Activated CD4-positive, alpha-beta T cell treated with anti-CD3 and anti-CD28 coated beads for 48 hours (primary cell): ENCODE measurements at places on chromosomes 1 and 21.

DNA sequence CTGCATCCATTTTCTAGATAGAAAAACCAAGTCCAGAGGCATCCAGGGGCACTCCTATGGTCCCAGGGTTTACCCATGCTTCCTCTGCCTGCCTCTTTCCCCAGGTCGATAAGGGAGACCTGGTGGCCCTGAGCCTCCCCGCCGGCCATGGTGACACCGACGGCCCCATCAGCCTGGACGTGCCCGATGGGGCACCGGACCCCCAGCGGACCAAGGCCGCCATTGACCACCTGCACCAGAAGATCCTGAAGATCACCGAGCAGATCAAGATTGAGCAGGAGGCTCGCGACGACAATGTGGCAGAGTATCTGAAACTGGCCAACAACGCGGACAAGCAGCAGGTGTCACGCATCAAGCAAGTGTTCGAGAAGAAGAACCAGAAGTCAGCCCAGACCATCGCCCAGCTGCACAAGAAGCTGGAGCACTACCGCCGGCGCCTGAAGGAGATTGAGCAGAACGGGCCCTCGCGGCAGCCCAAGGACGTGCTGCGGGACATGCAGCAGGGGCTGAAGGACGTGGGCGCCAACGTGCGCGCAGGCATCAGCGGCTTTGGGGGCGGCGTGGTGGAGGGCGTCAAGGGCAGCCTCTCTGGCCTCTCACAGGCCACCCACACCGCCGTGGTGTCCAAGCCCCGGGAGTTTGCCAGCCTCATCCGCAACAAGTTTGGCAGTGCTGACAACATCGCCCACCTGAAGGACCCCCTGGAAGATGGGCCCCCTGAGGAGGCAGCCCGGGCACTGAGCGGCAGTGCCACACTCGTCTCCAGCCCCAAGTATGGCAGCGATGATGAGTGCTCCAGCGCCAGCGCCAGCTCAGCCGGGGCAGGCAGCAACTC is 41.3 kb downstream of the TMCC2 start:
- no peak for DNase-seq

DNA sequence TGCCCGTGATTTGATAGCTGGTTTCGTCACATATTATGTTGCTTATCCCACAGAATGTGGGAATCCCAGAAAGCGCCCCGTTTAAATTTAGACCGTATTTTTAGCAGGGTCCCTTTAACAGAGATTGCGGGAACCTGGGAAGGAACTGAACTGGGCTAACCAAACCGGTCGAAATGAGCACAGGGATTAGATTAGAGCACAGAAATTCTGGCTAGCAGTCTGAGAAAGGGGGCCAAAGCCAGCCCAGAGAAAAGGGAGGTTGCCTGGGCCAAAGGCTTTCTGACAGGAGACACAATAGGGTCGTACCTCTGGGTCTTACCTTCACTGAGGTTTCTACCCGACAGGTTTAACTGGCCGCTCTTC is 327 bp downstream of the LRRC40 start:
- no peak for DNase-seq

- DNase-seq, result no peak
These were observed 1.8 kb upstream of the PGLYRP4 start for GRCh38 chr1:153350321-153350957.

DNA sequence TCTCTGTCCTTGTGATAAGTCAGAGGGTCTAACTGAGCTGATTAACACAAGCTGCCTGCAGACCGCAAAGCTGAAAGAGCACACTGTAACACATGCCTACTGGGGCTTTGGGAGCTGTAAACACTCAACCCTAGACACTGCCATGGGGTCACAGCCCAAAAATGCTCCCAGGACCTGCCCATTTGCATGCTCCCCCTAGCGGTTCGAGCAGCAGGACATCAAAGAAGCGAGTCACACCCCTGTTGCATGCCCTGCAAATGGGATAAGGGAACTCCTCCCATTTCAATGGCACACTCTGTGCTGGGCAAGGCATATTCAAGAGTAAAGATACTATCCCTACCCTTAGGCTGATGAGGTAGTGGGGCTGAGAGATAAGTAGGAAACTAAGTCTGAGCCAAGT is 22.8 kb downstream of the LCE3E start:
- peak; percentile 13 for DNase-seq

DNA sequence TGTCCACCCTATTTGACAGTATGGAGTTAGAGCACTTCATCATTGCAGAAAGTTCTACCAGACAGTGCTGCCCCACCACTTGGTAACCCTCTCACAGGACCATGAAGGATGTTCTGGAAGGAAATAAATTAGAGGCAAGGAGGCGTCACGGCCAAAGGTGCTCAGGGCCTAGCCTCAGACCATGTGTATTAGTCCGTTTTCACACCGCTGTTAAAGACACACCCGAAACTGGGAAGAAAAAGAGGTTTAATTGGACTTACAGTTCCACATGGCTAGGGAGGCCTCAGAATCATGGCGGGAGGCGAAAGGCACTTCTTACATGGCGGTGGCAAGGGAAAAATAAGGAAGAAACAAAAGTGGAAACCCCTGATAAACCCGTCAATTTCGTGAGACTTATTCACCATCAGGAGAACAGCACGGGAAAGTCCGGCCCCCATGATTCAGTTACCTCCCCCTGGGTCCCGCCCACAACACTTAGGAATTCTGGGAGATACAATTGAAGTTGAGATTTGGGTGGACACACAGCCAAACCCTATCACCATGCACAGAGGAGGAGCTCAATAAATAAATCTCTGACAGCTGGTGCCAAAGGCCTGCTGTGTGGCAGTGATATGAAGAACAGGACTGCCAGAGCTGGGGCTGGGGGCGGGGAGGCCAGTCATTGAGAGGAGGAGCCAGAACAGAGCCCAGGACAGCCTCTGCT is 75.8 kb downstream of the FHAD1 start:
- peak; percentile 30 for DNase-seq

DNA sequence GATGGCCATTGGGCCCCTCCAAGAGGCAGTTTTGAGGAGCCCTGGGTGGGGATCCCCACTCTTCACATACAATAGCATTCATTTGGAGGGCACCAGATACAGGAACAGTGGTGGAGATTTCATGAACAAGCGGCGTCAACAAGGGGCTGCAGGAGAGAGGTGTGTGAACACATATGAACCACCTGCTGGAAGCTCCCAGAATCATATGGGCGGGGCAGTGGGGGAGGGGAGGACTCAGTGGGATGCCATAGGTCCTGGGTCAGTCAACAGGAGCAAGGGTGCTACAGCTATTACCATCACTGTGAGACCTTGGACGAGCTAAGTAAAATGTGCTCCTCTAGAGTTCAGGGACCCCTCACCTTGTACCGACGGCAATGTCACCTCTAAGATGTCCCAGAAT is 100.4 kb upstream of the IRF2BP2 start:
- no peak for DNase-seq

GRCh38 chr1:3541936-3542335 is 69.4 kb downstream of the MEGF6 start:
- no peak for DNase-seq

- DNase-seq, result no peak
These were observed 57.0 kb downstream of the HIVEP3 start for GRCh38 chr1:41861535-41862383.

GRCh38 chr21:25561668-25562641 is 45.3 kb downstream of the MRPL39 start:
- DNase-seq, result peak; percentile 88

DNA sequence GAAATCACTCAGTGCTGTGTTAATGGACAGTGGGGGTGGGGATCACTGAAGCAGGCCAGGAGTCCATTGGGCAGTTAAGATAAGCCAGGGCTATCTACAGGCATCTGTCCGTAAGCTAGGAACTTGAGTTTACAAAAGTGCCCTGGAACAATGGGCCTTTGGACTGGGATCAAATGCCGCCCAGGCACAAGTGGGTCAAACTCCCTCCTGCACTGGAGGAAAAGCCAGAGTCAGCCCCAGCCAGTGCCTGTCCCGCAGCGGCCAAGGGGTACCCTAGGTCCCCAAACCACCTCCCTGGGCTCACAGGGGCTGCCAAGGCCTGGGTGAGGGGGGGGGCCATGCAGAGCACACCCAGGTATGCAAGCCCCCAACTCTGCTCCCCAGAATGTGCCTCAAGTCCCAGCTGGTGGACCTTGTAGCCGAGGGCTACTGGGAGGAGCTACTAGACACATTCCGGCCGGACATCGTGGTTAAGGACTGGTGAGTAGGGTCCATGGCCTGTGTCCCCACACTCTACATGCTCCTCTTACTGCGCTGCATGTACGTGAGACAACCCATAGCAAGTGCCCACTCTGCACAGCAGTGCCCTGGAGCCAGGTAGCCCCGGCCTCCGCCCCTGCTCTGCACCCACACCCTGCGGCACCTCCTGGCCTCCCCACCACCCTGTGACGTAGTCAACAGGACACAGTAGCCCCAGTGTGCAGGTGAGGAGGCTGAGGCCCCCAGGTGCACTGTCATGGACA is 7.7 kb downstream of the FBXO6 start:
- DNase-seq, result no peak

- no peak for DNase-seq
These were observed 1.3 kb downstream of the CLSTN1 start for GRCh38 chr1:9822490-9822889.
